ENCODE measurements at places on chromosomes 1 and 21.

DNA sequence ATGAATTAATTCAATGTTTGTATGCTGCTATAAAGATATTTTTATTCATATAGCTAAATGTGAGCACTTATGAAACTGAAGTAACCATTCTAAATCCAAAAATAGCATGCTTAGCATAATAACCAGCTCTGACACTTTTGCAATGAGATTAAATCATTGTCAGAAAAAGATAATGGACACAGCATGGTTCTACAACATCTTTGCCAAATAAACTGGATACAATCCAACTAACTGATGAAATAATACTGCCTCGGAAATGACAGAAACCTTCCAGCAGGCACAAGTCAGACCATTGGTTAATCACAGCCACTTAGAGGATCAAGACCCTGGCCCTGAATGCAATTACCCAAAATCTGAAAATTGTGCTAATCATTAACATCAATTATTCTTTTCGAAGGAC is 592.7 kb upstream of the ADGRL4 start:
- DNase-seq, result no peak

- no peak for DNase-seq
These were observed 15.1 kb upstream of the ADORA1 start for GRCh38 chr1:203112475-203112874.

GRCh38 chr1:169113613-169114119 is 7.2 kb downstream of the ATP1B1 start:
- peak; percentile 97 for DNase-seq

GRCh38 chr1:14757286-14757625 is 158.8 kb downstream of the KAZN start:
- no peak for DNase-seq

GRCh38 chr1:199550199-199551065 is 477.1 kb upstream of the NR5A2 start:
- peak; percentile 43 for DNase-seq

GRCh38 chr1:25343872-25344271 is 5.7 kb downstream of the TMEM50A start:
- DNase-seq, result peak; percentile 77

Measured in HCEC 1CT (cell line).